ENCODE measurements at places on chromosomes 4 and X. TPM values are rescaled to one million over a fixed set of nuclear protein-coding genes. Genes with fewer than 3 reads are reported as not detected.
A peak's percentile ranks its signal among the peaks of the same experiment; 100 is the strongest.

DNA sequence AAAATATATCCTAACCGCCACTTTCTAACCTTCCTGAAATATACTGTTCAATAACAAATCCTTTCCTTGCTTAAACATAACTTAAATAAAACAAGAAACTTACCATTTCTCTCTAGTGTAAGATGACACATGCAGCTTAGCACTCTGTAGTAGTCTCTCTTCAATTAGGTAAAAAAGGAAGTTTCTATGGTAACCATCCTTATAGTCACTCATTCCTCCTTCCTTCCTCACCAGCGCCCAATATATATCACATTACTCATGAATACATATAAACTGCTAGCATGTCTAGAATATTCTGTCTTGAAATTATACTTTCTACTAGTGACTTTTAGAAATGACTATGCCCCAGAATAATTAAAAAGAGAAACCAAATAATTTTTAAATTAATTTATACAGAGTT lies 112.2 kb downstream of the SNCA start:
- no peaks in the 10 kb centered on the region for H3K4me1 ChIP-seq
- no peak overlapping the region for H3K4me3 ChIP-seq
- H3K27ac ChIP-seq: no peak overlapping the region
- H3K36me3 ChIP-seq: no peaks in the 10 kb centered on the region

GRCh38 chr4:77021614-77022089 lies 54.1 kb downstream of the CCNI start:
- no peak overlapping the region for H3K27ac ChIP-seq
- H3K4me1 ChIP-seq: no peaks in the 10 kb centered on the region
- no peak for DNase-seq

DNA sequence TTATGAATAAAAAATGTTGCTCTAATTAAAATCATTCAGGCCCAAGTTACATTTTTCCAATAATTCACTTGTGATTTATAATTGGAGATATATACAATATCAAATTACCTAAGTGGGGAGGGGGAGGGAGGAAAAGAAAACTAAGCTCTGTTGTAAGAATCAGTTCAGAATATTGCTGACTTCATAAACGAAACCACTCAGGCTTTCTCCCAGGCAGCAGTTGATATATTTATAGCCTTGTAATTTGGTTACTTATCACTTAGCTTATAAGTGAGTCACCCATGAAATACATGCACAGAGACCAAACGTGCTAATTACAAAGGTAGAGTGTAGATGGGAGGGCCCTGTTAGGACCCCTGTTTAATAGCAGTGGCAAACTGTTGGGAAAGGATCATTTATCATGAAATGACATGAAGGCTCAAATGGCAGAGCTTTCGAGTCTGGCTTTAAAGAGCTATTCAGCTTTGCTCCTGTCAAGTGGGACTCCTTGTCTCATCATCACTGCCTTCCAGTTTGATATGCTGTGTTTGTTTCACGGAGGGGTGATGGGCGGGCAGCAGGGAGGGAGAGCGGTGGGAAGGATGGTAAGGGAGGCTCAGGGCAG lies 105.6 kb upstream of the PGRMC2 start:
- H3K27ac ChIP-seq: no peak overlapping the region
- H3K4me3 ChIP-seq: no peak overlapping the region
- no peak for DNase-seq
- H3K27me3 ChIP-seq: no peaks in the 10 kb centered on the region
- no peaks in the 10 kb centered on the region for H3K4me1 ChIP-seq

- H3K4me1 ChIP-seq: no peaks in the 10 kb centered on the region
- no peak for DNase-seq
- H3K4me3 ChIP-seq: no peak overlapping the region
- no peak overlapping the region for H3K27ac ChIP-seq
- H3K27me3 ChIP-seq: no peaks in the 10 kb centered on the region
- H3K36me3 ChIP-seq: no peaks in the 10 kb centered on the region
Observed at GRCh38 chrX:154793084-154793795, 12.0 kb downstream of the MPP1 start.

DNA sequence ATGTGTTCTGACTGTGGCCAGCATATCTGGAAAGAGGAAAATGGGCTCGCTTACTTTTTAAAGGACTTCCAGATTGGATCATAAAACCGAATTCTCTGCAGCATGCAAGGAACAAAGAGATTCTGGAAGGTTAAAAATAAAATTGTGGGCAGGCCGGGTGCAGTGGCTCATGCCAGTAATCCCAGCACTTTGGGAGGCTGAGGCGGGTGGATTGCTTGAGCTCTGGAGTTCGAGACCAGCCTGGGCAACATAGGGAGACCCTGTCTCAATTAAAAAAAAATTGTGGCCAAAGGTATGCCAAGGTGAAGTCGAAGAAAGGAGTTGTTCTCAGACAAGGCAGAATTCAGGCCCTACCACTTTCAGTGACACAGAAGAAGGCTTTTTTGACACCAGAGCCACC lies 37.8 kb downstream of the NELFA start:
- no peak for DNase-seq
- no peaks in the 10 kb centered on the region for H3K27me3 ChIP-seq
- no peaks in the 10 kb centered on the region for H3K4me1 ChIP-seq
- H3K27ac ChIP-seq: no peak overlapping the region

DNA sequence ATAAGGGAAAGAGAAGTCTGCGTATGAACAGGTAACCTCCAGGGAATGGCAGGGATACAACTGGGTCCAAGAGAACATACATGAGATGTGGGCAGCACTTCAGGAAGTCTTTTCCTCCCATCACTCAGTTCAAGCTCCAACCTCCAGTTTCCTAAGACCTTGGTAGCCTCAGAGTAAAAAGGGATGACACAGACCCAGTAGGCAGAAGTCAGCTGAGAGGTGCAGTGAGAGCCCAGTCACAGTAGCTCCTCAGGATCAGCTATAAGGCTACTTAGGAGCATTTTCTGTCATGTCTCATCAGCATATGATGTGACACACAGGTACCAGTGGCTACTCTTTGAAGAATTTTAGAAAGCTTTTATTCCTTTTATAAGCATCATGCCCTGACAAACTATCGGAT lies 12.5 kb upstream of the STS start:
- no peaks in the 10 kb centered on the region for H3K4me1 ChIP-seq
- H3K4me3 ChIP-seq: no peak overlapping the region
- no peak for DNase-seq
- no peak overlapping the region for H3K27ac ChIP-seq

- no peaks in the 10 kb centered on the region for H3K36me3 ChIP-seq
- no peaks in the 10 kb centered on the region for H3K27me3 ChIP-seq
- no peak for DNase-seq
- H3K27ac ChIP-seq: no peak overlapping the region
Observed at GRCh38 chrX:10398215-10398614, 222.2 kb downstream of the MID1 start.

GRCh38 chr4:3732076-3733028 lies 33.8 kb upstream of the ADRA2C start:
- no peak overlapping the region for H3K4me3 ChIP-seq
- no peak for DNase-seq
- no peaks in the 10 kb centered on the region for H3K36me3 ChIP-seq
- no peaks in the 10 kb centered on the region for H3K27me3 ChIP-seq
- H3K27ac ChIP-seq: no peak overlapping the region

USP46 gene
- total RNA-seq: 9.6 TPM

GRCh38 chr4:7770224-7771050 lies 169.2 kb downstream of the AFAP1 start:
- peak overlapping the region; percentile 44 for H3K4me3 ChIP-seq
- H3K27ac ChIP-seq: no peak overlapping the region
- peaks cover 6% of the 10 kb centered on the region for H3K36me3 ChIP-seq
- DNase-seq: no peak

- H3K36me3 ChIP-seq: no peaks in the 10 kb centered on the region
- peak; percentile 9 for DNase-seq
- no peak overlapping the region for H3K4me3 ChIP-seq
- no peak overlapping the region for H3K27ac ChIP-seq
- peaks cover 31% of the 10 kb centered on the region for H3K27me3 ChIP-seq
Observed at GRCh38 chr4:118351851-118352827, 664 bp downstream of the PRSS12 start.

NUDT10 gene
- not detected for total RNA-seq

GRCh38 chrX:37746218-37746941 lies 33.5 kb upstream of the CYBB start:
- no peaks in the 10 kb centered on the region for H3K27me3 ChIP-seq
- DNase-seq: peak; percentile 20
- H3K27ac ChIP-seq: no peak overlapping the region
- no peaks in the 10 kb centered on the region for H3K36me3 ChIP-seq
- H3K4me3 ChIP-seq: no peak overlapping the region
- no peaks in the 10 kb centered on the region for H3K4me1 ChIP-seq

TMEM31 gene
- not detected for total RNA-seq

DNA sequence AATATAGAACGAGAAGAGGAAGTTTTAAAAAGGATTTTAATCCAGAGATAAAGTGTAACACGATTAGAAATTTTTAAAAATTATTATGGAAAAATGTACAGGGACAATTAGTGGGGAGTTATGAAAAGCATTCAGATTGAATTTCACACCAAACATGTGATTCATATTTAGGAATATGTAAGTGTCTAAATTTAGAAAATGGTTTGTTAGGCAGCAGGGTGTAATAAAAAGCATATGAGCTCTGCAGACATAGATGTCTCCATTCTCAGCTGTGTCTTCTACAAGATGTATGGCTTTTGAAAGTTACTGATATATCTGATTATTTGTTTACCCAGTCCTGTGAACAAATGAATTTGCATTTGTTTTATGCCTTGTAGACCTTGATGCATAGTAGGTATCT lies 638.9 kb upstream of the AGA start:
- no peak overlapping the region for H3K4me3 ChIP-seq
- H3K27me3 ChIP-seq: no peaks in the 10 kb centered on the region
- DNase-seq: no peak
- no peaks in the 10 kb centered on the region for H3K36me3 ChIP-seq
- H3K4me1 ChIP-seq: no peaks in the 10 kb centered on the region

- H3K27me3 ChIP-seq: no peaks in the 10 kb centered on the region
- no peak overlapping the region for H3K4me3 ChIP-seq
- H3K36me3 ChIP-seq: no peaks in the 10 kb centered on the region
- no peak for DNase-seq
- H3K4me1 ChIP-seq: no peaks in the 10 kb centered on the region
Observed at GRCh38 chr4:3311489-3312171, 18.8 kb downstream of the RGS12 start.

DNA sequence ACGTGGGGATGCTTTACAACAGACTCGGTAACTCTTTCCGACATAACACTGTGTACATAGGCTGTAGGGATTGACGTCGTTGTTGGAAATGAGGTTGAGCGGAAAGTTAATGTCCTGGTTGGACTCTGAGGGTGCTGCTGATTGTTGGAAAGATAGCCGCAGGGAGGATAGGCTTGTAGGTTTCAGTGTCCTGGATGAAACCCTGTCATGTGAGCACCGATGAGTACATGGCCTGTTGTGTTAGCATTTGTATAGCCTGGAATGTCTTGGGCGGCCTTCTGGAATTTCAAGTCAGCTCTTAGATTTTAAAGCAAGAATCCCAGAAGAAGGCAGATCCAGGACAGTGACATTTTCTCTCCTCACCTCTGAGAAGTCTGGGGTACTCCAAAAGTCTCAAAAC lies 63.3 kb downstream of the TBC1D14 start:
- DNase-seq: no peak
- peaks cover 24% of the 10 kb centered on the region for H3K36me3 ChIP-seq
- no peaks in the 10 kb centered on the region for H3K27me3 ChIP-seq
- no peak overlapping the region for H3K27ac ChIP-seq
- H3K4me1 ChIP-seq: peaks cover 9% of the 10 kb centered on the region

DNA sequence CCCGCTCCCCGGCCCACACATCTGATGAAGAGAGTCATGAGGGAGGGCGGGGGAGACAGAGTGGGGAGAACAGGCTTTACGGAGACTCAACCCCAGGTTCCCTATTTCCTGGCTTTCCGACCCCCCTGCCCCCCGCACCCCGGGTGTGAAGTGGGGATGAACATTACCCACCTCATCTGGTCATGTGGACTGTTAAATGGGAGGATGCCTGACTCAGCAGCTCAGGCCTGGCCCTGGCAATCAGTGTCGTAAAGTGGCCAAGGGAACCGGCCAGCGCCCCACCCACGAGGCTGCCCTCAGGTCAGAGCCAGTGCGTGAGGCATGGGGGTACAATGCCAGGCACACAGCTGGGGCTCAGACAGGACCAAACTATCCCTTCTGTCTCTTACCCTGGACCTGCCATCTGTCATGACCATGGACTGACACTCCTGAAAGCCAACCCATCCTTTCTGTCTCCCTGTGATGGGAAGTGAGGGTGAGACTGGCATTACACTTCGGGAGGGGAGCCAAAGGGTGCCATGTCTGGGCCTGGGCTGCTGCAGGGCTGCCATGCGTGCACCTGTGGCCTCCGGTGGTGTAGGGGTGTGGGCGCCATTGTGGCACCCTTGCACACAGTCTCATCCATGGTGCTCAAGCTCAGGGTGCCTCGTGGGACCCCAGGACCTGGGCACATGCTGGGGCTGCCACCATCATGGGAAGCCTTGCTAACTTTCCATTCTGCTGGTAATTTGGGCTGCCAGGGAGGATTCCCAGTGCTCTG lies 106.1 kb upstream of the PSAPL1 start:
- no peak overlapping the region for H3K4me3 ChIP-seq
- H3K4me1 ChIP-seq: no peaks in the 10 kb centered on the region
- H3K27me3 ChIP-seq: no peaks in the 10 kb centered on the region
- H3K36me3 ChIP-seq: no peaks in the 10 kb centered on the region
- DNase-seq: no peak
- H3K27ac ChIP-seq: no peak overlapping the region

DNA sequence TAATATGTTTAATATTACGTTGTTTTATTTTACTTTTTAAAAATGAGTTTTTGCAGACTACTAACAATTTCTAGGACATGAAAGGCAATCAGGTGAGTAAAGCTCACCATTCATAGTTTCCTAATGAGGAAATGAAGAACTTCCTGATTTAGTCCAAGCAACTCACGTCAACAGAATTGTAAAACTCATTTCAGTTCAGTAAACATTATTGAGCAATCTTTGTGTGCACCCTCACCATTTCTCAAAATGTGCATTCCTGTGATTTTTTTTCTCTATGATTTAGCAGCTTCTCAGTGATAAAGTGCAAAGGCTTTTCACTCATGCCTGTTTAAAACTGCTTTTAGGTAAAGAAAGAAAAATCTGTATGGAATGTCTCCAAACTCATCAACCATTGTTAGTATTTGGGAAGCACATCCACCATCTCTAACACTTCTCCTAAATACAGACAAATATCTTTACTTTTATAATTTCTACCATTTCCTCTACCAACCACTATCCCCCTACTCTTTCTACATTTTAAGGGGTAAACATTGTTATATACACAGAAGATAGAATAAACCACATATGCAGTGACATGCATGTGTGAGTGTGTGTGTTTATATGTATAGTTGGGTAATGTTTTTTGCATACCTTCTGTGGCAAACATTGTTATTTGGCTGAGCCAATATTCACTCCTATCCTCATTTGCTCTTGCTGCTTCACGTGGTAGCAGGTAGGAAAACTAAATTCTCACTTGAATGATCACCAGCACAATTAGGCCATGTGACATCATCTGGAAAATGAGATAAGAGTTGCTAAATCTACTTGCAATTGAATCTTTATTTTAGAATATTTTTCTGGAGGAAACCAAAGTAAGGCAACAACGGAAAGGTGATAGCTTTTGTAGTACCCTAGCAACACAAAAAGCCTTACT lies 54.7 kb upstream of the PRDM8 start:
- H3K27ac ChIP-seq: no peak overlapping the region
- no peak for DNase-seq
- H3K4me1 ChIP-seq: peaks cover 49% of the 10 kb centered on the region
- H3K36me3 ChIP-seq: no peaks in the 10 kb centered on the region

Measured in CD4-positive, CD25-positive, alpha-beta regulatory T cell (primary cell).